ENCODE measurements at places on chromosomes 7 and 10.

DNA sequence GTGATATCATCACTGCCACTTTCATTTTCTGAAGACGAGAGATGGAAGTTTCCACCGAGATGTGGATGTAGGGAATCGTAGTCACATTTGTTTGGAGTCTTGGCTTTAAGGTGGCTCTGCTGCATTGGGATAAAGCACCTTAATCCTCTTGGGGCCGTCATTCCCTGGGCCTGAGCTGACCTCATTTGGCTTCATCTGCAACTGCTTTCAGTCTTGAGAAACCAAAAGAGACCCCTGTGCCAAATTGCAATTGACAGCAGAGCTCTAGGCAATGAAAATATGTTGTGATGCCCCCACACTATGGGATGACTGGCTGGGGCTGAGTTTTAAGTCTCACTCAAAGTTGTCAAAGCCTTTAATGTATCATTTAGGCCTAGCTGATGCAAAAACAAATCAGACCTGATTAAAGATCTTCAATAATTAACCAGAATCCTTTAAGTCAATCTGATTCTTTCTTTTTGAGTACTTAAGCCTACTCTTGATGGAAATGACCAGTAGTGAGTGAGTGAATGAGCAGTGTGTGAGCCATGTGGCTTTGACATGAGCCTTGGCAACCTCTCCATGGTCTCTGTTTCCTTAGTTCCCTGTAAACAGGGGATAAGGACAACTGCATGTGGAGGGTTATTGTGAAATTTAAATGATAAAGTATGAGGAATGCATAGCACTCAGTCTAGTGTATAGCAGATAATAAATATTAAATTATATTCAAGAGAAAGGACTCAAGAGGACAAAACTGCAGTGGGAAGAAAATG lies 155.0 kb downstream of the BMPER start:
- no peak for DNase-seq

- DNase-seq = no peak
Measured at GRCh38 chr10:8563478-8563877, 509.0 kb downstream of the GATA3 start.

GRCh38 chr7:65749518-65749917 lies 123.4 kb upstream of the VKORC1L1 start:
- DNase-seq = no peak

DNA sequence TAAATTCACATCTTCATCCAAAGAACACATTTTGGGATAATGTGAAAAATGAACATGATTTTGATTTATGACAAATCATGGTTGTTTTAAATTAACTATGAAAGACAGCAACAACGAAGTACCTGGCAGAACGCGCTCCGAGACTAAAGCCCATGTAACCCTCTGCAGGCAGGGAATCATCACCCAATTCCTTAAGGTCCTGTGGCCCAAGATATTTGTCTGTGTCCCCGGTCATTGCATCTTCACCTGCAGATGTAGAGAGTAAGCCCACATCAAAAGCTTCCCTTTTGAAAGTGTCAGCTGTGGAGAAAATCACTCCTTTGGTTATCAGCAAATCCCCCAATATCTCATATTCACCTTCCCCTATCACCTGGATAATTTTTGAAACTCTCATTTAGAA lies 232.5 kb upstream of the CCDC6 start:
- no peak for DNase-seq

GRCh38 chr10:36119455-36119854 lies 477.4 kb upstream of the FZD8 start:
- no peak for DNase-seq

DNA sequence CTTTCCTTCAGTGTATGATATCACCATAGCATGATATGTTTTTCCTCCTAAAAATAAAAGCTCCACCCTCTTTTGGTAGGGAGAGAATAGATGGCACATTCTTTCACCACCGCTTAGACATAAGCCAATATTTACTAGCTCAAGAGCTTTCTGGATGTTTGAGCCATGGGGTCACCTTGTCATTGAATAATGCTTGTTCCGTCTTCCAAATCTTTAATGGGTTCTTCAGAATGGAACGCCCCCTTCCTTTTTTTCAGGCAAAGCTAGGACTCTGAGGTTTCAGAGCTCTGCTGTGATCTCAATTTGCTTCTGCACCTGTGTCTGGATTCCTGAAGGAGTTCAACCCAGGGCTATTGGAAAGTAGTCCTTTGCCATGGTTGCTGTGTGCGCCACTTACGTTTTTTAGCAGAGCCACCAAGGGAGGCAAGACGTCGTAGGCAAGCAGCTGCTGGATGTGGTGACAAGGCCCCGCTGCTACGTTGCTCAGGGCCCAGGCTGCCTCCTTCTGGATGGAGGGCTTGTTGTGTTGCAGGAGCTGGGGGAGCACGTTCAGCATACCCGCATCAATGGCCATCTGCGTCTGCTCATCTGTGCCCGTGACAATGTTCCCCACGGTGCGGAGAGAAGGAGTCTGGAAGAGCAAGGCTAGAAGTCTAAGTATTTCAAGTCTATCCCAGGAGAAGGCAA lies 23.2 kb downstream of the KPNA7 start:
- DNase-seq = no peak

- DNase-seq = no peak
Measured at GRCh38 chr10:36630267-36630666, 495.1 kb upstream of the ANKRD30A start.

GRCh38 chr10:11602919-11603523 lies 8.4 kb downstream of the USP6NL start:
- no peak for DNase-seq

DNA sequence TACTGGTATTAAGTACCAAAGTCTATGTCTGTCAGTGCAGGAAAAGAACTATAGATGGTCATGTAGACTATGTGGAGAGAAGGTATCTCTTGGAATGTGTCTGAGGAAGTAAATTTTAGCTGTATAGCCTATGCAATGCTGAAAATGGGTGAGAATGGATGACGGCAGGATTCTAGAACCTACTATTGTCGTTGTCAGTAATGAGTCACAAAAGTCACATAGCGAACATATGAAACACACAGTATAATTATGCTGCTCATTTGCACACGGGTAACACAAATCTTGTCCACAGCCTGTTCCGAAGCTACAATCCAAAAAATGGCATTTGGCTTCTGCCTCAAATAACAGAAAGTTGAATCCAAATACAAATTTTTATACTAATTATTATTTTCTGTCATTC lies 33.6 kb upstream of the KMT2E start:
- DNase-seq = peak; percentile 38

DNA sequence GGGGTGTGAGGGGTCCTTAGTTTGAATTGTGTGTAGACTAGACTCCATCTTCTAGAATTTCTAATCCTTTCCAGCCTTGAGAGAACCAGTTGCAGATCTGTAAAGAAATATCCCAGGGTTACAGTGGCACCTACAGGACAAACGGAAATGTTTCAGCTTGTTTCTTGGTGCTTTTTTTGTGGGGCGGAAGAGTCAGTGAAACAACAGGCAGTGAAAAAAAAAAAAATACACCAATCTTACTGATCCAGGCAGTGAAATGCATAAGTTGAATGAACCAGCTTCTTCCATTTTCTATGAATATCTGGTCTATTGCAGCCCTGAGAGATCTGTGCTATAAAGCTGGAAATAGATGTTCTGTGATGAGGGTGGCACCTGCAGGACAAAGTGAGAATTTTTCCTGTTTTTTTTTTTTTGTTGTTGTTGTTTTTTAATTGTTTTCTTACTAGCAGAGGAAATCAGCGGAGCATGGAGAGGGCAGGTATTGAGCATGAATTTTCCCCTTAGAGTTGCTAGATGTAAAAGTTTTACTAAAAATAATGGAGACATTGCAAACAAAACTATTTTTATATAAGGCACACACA lies 81.9 kb upstream of the DYNC1I1 start:
- DNase-seq = peak; percentile 74

GRCh38 chr7:158724658-158725505 lies 20.3 kb upstream of the NCAPG2 start:
- no peak for DNase-seq

- DNase-seq = no peak
Measured at GRCh38 chr7:129789652-129790051, 163.1 kb downstream of the UBE2H start.

GRCh38 chr10:86083206-86083605 lies 283.4 kb downstream of the GRID1 start:
- no peak for DNase-seq

DNA sequence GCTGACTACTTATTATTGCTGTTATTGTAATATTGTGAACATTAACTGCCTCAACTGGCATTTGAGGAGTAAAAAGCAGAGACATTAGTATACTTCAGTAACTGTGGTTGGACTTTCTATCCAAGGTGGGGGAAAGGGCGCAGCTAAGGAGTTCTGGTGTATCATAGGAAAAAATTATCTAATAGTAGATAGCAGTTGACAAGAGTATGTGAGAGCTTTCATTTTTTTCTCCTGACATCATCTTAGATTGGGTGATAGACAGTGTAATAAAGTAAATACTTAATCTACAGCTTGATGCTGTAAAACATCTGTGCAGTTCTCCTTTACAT lies 68.9 kb downstream of the PHTF2 start:
- no peak for DNase-seq

- no peak for DNase-seq
Measured at GRCh38 chr7:116200963-116201362, 9.4 kb upstream of the TES start.

- no peak for DNase-seq
Measured at GRCh38 chr7:122628651-122629411, 70.1 kb downstream of the RNF133 start.

DNA sequence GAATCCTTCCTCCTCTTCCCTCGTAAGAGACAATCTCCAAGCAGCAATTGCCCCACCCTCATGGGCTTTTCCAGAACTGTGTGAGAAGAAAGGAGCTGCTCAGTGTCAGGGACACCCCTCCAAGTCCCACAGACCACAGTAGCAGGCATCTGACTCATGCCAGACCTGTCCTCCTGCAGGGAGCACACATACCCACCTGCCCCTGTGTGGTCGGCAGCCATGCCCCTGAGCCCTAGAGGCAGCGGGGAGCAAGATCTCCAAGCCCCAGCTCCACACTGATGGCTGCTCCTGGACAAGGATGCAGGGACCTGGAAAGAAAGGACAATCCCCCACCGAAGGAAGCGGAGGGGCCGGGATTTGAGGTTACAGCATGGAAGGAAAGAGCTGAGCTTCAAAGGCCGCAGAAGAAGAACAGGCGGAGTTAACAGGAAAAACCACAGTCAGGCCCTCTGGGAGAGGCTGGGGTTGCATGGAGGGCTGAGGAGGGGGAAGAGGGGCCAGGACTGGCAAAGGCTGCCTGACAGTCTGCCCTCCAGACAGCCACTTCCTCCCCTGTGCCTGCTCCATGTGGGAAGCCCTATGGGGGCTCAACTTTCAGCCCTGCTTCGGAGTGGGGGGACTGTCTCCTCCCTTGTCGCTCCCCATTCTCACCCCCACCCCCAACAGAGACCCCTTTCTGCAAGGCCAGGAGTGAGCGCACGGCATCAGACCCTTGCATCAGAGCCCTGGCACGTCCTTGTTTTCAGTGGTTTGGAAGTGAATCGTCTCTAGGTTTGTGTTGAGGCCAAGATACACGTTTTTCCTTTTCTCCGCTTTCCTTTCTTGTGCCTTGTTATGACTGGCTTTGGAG lies 46.8 kb downstream of the ASB13 start:
- no peak for DNase-seq

GRCh38 chr10:123132576-123133477 lies 2.9 kb upstream of the HMX3 start:
- peak; percentile 68 for DNase-seq

DNA sequence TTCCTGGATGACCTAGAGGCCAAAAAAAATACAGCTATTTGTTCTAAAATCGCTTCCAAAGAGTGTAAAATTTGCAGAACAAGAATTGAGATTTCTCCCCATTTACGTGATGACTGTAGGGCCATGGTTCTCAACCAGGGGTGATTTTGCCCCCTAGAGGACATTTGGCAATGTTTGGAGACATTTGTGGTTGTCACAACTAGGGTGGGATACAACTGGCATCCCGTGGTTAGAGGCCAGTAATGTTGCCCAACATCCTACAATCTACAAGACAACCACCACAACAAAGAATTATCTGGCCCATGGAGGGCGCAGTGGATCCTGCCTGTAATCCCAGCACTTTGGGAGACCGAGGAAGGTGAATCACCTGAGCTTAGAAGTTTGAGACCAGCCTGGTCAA lies 22.8 kb upstream of the MALSU1 start:
- DNase-seq = no peak

- DNase-seq = no peak
Measured at GRCh38 chr7:124403587-124403986, 362.0 kb downstream of the GPR37 start.
